ENCODE measurements at places on chromosomes 12 and 14.

GRCh38 chr14:26729851-26730250 lies 132.0 kb upstream of the NOVA1 start:
- no peak for DNase-seq

DNA sequence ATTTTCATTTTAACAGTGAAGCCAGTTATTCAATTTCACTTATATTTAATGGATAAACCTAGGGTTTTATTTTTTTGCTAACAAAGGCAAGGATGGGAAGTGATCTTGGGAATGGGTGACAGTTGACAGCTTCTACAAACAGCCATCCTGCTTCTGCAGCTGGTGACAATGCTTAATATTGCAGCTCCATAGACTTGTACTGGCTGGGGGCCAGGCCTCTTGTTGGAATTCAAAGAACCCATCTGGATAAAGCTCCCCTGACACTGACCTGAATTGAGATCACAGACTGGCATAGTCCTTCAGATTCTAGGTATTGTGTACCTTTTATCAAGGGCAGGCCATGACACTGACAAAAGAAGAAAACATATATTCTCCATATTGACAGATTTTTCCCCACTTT lies 664.6 kb upstream of the FOXG1 start:
- DNase-seq: no peak

DNA sequence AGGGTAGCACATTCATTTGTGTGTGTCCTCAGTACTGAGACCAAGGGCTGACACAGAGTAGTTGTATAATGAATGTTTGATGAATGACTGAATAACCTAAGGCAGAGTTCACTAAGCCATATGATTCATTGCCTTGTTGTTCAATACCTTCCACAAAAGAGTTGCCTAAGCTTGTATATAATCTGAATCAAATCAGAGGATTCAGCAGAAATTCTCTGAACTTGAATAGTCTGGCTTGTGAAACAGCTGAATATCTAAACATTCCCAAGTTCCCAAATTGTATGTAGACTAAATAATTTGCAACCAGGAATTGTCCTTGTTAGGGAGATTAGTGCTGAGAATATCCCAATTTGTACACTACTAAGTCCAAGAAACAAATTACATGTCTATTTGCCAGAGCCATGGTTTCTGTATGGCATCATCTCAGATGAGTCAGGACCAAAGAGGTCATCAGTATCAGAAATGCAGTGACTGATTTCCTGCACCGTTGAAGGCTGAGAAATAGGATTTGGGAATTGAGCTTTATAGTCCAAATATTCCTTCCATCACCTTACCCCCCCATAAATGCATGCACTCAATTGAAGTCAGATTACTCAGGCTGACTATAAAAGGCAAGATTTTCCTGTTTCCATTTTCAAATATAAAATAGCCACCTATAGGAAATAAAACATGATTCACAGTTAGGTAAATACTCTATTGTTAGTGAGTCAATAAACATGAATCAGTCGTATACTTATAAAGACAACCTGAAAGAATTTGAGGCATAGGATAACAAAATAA lies 168.7 kb downstream of the PHLDA1 start:
- DNase-seq: no peak

- DNase-seq: no peak
These were observed 70.0 kb downstream of the PPP2R5E start for GRCh38 chr14:63472986-63473788.

- no peak for DNase-seq
These were observed 75.2 kb upstream of the LMO3 start for GRCh38 chr12:16681196-16681595.
